Epithelial cell of prostate (primary cell): ENCODE measurements at places on chromosomes 4 and X.

GRCh38 chr4:148790691-148791090 lies 348.5 kb upstream of the NR3C2 start:
- DNase-seq, result no peak

- DNase-seq, result no peak
Measured at GRCh38 chr4:158824425-158825274, 55.8 kb downstream of the FNIP2 start.

GRCh38 chr4:150867148-150867547 lies 147.9 kb downstream of the LRBA start:
- DNase-seq, result peak; percentile 26

DNA sequence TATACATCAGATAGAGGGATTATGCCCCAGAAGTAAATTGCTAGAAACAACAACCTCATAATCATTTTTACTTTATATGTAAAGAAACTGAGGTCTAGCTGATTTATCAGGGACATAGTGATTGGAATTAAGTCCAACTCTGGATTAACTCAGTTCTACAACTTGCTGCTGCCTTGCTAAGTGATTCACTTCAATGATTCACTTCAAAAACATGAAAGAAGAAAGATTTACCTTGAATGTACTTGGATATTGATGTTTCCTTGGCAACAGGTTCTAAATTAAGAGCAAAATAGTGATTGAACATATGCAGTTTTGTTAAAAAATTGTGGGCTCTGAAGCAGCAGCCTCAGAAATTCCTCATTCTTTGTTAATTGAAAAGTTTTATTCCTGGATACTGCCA lies 99.8 kb upstream of the H2AZ1 start:
- no peak for DNase-seq

- DNase-seq, result no peak
Measured at GRCh38 chrX:4043951-4044350, 330.5 kb upstream of the PRKX start.

DNA sequence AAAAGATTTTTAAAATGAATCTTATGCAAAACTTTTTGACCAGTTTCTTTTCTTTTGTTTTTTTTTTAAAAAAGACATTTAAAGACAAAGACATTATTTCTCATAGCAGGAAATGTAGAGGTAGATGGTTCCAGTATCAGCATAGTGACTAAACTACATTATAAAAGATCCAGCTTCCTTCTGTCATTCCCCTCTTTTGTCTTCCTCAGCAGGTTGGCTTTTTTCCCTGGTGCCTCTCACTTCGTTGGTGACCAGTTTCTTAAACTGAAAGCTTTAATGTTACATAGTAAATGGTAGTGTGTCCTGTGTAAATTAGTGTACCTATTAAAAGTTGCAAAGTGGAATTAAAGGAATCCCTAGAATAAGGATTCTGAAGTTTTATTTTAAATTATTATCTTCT lies 36.1 kb downstream of the DCK start:
- DNase-seq, result no peak
